Activated CD8-positive, alpha-beta memory T cell treated with anti-CD3 and anti-CD28 coated beads for 36 hours (primary cell): ENCODE measurements at places on chromosomes 6 and 20. TPM values are rescaled to one million over a fixed set of nuclear protein-coding genes. Genes with fewer than 3 reads are reported as not detected.

Gene C6orf52
- total RNA-seq: 5.7 TPM

Gene ROS1
- not detected for total RNA-seq

Gene PPIL6
- total RNA-seq: 0.36 TPM

Gene IMPG1
- not detected for total RNA-seq

Gene NRSN1
- total RNA-seq: not detected
